ENCODE measurements at places on chromosomes 16 and 17. TPM values are rescaled to one million over a fixed set of nuclear protein-coding genes. Genes with fewer than 3 reads are reported as not detected.
A peak's percentile ranks its signal among the peaks of the same experiment; 100 is the strongest.

DNA sequence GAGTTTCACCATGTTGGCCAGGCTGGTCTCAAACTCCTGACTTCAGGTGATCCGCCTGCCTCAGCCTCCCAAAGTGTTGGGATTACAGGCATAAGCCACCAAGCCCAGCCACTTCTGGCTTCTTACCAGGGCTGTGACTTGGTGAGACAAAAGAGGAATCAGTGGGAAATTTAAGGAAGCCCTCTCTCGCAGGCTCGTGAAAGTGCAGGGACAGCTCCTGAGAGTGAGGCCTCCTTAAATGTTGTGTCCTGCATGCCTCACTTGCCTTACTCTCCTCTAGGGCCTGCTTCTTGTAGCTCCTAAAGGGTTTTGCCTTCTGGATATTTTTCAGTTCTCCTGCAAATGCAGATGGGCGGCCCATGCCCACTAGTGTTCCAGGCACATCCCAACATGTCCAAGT is 5.2 kb downstream of the AHSP start:
- DNase-seq = no peak

GRCh38 chr17:6894206-6894528 is 62.6 kb upstream of the TEKT1 start:
- peak; percentile 65 for DNase-seq

GRCh38 chr16:81483064-81483969 is 38.7 kb downstream of the CMIP start:
- DNase-seq = no peak

GRCh38 chr16:12758031-12758669 is 45.5 kb downstream of the CPPED1 start:
- no peak for DNase-seq

DNA sequence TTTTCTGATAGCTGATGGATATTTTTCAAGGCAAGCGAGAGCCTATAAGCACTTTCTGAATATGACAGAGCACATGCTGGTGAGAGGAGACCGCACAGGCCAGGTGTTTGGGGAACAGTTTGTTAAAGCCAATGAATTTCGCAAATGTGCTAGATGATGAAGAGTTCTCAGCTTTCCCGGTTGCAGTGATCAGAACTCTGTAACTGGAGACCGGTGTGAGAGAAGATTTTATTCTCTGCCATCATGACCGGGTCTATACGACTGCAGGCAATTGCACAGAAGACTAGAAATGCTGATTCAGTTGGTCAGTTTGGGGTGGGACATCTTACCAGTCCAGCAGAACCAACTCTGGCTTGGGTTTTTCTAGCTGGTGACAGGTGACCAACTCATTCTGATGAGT is 25.4 kb downstream of the SMTNL2 start:
- no peak for DNase-seq

DNA sequence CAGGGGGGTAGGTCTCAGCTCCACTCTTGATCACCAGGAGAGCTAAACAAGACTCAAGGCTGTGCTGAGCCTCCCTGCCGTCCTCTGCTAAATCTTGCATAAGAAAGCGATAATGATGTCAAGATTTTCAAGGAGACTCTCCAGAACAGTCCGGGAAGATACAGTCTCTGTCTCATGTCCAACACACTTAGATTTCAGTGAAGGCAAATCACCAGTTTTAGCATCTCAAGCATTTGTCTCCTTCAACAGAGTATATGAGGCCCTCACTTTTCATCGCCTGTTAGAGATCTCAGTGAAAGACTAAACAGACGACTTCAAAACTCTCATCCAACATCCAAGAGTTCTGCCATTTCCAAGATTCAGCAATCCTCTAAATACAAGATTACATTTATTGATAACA is 13.6 kb downstream of the CDYL2 start:
- no peak for DNase-seq

DNA sequence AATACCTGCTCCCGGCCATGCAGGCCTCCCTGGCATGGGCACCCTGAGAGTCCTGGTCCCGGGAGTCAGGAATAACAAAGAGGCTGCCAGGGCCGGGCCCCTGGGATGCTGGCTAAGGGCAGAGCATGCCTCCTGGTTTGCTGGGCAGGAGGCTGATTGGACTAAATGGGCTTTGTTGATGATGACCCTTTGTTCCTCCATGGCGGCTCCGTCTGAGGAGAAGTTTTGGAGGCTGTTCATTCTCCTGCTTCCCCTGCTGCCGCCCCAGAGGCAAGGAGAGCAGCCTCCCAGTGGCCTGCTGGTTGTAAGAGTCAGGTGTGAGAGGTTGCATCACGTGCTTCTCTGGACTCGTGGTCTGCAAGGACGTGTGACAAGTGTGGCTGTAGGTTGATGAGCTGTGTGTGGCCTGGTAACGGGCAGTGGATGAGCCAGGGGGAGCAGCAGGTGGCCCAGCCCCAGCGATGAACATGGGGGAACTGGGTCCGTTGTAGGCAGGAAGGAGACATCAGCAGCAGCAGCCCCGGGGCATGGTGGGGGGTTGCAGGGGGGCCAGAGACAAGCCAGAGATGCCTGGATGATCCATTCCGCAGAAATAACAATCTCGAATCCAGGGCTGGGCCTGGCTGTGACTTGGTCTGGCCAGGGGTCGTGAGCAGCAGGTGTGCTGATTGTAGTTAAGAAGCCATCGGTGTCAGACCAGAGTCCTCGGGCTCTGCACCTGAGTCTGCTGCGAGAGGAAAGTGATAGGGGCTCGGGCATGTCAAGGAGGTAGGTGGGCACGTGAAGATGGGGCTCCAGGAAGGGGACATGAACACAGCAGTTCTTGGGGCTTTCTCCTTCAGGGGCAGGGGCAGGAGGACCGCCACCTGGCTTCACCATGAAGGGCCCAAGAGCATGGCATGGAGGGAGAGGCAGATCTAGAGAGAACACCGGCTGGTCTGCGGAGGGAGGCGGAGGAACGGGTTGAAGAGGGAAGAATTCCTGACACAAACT is 101.4 kb downstream of the TNFRSF13B start:
- DNase-seq = no peak

DNA sequence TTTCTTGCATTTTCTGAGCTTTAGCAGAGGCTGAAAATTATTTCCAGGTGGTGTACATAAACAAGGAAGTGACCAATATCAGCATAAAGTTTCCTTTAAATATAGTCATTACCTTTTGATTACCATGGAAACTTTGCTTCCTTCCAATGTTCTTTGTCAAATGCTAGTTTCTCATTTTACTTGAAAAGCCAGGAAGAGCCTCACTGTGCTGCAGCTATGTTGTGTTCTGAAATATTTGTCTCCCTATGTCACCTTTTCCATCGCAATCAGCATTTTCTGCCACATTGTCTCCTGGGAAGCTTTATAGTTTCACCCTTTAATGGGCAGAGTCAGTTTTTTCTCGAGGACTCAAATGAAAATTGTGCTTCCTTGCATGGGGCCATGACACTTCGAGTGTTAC is 496.0 kb downstream of the CDH8 start:
- no peak for DNase-seq

- DNase-seq = no peak
Observed at GRCh38 chr16:55954906-55955305, 79.7 kb upstream of the CES5A start.

- DNase-seq = no peak
Observed at GRCh38 chr16:23020084-23020483, 129.2 kb downstream of the USP31 start.

- DNase-seq = no peak
Observed at GRCh38 chr17:42642336-42642735, 16.7 kb upstream of the TUBG2 start.

DNA sequence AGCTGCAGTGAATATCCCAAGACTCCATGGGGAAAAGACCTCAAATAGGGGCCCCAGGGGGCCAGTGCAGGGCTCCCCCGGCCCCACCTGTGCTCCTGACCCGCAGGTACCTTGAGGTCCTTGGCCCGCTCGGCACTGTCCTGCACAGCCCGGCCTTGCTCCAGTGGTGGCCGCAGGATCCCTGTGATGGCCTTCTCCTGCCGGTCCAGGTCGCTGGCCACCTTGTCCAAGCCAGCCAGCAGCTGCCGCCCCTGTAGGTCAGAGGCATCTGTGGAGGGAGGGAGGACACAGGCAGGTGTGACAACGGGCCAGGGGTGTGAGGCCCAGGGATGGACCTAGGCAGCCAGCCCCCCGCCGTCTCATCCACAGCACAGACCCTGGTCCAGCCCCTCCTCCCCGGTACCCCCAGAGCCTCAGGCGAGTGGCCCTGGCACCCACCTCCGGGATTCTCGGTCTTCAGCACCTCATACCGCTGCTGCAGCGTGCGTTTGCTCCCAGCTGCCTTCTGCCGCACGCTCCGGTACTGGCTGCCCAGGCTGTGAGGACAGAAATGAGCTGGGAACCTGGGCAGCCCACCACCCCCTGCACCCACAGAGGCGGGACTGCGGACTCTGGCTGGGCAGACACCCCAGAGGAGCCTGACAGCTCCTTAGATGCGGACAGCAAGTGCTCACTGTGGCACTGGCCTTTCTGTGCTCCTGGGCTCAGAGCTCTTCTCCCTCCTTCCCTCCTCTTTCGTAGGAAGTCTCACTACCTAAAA is 43.7 kb downstream of the PPL start:
- DNase-seq = no peak

GRCh38 chr16:31200821-31201568 is 1.6 kb downstream of the PYCARD start:
- peak; percentile 73 for DNase-seq

DNA sequence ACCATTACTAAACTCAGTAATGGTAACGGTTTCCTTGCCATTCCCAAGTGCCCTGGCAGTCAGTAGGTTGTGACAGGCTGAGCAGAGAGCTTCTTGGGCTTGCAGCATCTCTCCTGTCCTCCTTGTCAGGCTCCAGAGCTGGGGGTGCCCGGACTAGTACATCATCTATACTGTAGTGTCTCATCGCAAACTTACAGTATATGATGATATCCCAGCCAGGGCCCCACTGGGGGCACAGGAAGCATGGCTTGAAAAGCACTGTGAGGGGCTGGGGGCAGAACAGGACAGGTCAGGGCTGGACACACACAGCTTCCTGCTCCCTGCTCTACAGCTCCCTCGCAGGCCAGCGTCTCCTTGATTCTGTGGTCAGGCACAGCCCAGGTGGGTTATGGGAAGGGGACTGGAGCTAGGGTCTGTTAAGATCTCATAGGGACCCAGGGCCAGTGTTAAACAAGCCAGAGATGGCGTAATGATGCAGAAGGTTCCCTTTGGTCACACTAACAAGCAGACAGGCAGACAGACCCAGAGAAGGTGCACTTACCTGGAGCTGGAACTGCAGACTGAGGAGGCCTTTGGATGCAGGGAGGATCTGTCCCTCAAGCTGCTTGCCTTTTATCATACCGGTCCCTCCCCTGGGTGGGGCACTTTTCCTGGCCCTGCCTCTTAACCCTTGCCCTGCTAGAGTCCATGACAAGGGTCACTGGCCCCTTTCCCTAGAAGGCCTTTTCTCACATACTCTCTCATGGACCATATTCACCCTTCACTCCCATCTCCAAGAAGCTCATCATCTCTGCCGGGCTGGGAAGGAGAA is 6.8 kb downstream of the ERAL1 start:
- DNase-seq = no peak

GRCh38 chr16:28930652-28931051 is 1.1 kb upstream of the CD19 start:
- no peak for DNase-seq

DNA sequence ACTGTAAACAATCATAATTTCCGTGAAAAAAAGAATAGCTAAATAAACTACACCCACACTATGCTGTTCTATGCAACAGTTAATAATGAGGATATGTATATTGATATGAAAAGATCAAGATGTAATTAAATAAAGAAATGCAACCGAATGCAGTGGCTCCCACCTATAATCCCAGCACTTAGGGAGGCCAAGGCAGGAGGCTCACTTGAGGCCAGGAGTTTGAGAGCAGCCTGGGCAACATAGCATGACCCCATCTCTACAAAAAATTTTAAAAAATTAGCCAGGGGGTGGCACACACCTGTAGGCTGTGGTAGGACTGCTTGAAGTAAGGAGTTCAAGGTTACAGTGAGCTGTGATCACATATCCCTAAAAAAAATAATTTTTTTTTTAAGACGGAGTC is 14.9 kb downstream of the CENPV start:
- DNase-seq = no peak

- no peak for DNase-seq
Observed at GRCh38 chr17:49196520-49196919, 13.9 kb downstream of the GNGT2 start.

DNA sequence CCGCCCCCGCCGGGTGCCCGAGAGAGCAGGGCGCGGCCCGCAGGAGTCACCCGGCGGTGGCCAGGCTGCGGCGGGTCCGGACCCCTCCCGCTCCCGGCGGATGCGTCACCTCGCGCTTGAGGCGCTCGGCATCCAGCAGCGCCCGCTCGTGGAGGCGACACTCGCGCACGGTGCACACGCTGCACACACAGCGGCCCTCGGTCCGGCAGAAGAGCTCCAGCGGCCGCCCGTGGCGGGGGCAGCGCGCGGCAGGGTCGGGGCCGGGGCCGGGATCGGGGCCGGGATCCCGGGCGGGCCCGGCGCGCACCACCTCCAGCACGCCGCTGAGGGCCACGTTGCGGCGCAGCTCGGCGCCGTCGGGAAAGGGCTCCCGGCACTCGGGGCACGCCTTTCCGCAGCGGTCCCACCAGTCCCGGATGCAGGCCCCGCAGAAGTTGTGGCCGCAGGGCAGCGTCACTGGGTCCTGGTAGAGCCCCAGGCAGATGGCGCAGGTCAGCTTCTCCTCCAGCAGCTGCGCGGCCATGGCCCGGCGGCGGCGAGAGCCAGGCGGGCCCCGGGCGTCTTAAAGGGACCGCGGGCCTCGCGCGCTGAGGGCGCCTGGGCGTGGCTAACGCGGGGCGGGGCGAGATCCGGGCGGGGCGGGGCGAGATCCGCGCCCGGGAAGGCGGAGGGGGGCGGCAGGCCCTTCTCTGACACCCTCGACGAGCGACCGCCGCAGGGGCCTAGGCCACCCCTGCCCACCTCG is at the start of gene TRIM65:
Gene TRIM65 (minus strand): TSS at position 537 of the 745 bp plus-strand sequence. CDS start 14 bp downstream, at position 523.
- peak; percentile 86 for DNase-seq

GRCh38 chr16:89565506-89566372 is 5.3 kb downstream of the RPL13 start:
- DNase-seq = peak; percentile 73

GRCh38 chr17:43129671-43130010 is 4.5 kb upstream of the BRCA1 start:
- DNase-seq = no peak

ABCA6 gene
- not detected for total RNA-seq

RHBDL3 gene
- total RNA-seq = 0.09 TPM

NPLOC4 gene
- 93.1 TPM for total RNA-seq

Data from activated CD4-positive, alpha-beta T cell treated with anti-CD3 and anti-CD28 coated beads for 36 hours (primary cell).